ENCODE measurements at places on chromosomes 13 and 19.

GRCh38 chr19:47520343-47520806, 5.5 kb upstream of the NAPA start:
- DNase-seq, result no peak

DNA sequence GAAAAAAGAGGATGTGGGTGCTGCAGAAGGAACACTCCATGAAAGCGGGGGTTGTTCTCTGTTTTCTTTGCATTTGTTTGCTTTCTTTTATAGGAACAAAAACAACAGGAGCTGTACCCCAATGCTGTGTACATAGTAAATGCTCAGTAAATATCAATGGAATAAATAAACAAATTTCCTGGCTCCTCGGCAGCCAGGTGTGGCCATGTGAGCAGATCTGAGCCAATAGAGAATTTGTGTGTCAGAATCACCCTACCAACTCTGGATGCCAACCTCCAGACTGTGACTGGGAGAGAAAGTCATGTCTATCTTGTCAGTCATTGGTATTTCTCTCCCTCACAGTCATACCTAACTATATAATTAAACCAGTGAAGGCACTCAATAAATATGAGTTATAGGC, 10.6 kb upstream of the CLPP start:
- DNase-seq, result no peak

DNA sequence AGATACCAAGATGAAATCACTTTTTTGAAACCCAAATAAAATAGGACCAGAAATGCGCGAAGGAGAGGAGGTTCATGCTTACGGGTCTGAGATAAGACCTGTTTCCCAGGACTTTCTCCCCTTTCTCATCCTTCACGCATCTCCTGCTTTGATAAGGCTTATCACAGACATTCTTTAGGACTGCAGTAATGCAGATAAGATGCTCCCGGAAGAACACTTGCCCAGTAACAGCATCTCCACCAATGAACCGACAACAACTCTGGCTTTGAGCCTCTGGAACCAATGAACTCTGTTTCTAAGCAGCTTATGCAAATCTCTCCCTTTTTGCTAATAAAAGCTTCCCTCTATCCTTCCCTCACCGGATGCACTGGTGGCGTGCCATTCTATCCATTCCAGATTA, 783.4 kb upstream of the ARGLU1 start:
- no peak for DNase-seq

GRCh38 chr13:67390462-67391086, 160.4 kb upstream of the PCDH9 start:
- DNase-seq, result no peak

- DNase-seq, result no peak
These were observed 121.7 kb upstream of the MAB21L1 start for GRCh38 chr13:35598233-35598632.

- DNase-seq, result no peak
These were observed 130.2 kb downstream of the IRS2 start for GRCh38 chr13:109656206-109656605.

- no peak for DNase-seq
These were observed 379.1 kb downstream of the SUCLA2 start for GRCh38 chr13:47621931-47622330.

- DNase-seq, result no peak
These were observed 94.8 kb downstream of the TEX29 start for GRCh38 chr13:111415246-111415645.

DNA sequence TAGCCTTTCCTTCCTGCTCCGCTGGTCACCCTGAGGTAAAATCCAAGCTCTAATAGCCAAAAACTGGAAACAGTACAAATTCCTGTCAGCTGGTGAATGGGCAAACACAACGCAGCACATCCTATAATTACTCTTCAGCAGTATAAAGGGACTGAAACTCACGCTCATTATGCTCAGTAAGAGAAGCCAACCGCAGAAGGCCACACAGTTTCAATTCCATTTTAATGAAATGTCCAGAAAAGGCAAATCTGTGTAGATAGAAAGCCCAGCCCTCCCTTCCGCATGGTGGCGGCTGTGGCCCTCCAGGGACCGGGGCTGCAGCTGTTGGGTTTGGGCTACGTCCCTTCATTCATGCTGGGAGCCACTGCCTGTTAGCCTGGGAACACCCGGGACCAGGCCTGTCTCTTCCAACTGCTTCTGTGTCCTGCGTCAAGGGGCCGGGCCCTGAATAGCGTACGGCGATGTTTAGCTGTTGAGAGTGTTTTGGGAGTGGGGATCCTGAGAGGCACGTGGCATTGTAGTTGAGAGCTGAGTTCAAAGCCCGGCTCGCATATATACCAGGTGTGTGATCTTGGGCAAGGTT, 23.5 kb downstream of the NKPD1 start:
- no peak for DNase-seq

DNA sequence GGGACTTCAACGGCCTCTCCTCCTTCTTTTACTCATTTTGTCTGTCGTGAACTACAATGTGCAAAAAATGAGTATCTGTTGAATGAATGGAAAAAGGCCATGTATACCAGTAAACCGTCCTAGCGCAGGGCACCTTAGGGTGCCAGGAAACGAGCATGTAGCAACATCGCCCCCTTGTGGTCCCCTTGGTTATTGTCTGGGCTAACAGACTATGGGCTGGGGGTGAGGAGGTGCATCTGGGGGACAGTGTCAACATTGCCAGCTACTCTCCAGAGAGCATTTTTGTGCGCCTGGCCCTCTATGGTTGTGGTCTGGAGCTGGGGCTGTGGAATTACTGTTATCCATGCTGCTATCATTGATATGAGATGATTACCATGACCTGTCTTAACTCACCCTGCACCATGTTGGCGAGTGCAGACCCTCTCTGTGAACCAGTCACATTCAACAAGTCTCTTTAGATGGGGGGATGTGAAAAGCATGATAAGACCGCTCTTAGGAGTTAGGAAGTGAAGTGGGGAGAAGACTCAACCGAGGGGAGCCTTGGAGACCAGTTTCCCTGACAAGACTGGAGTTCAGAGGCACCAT, 22.8 kb upstream of the SIGLEC11 start:
- peak; percentile 34 for DNase-seq

DNA sequence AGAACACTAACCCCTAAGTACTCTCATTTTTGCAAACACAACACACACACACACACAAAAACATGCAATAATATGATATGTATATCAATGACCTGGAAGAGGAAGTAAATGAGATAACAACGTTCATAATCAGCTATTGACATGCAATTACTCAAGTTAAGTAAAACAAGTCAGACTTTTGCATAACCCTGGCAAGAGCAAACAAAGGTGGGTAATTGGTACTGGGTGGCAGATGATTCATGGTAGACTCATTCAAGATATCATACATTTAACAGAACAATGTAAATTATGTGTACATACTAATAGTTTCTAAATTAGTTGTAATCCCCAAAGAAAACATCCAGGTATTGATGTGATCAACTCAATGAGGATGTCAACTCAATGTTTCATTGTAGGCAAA, 508.8 kb downstream of the DACH1 start:
- DNase-seq, result no peak

DNA sequence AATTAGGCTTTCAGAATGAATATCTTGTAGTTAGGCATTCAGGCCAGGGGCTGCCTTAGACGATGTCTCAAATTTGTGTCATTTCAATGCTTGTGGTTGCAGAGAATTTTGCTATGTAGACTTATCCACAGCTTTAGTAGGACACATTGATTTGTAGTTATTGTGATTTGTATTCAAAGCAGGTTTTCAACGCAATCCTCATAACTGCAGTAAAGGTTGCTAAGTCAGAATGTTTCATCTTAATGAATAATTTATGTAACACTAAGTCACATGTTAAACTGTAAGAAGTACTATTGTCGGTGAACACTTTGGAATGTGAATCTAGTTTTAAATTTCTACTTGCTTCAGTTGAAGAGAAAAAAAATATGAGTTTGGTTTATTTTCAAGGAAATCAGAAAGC, 1117.2 kb upstream of the SPRY2 start:
- DNase-seq, result no peak

DNA sequence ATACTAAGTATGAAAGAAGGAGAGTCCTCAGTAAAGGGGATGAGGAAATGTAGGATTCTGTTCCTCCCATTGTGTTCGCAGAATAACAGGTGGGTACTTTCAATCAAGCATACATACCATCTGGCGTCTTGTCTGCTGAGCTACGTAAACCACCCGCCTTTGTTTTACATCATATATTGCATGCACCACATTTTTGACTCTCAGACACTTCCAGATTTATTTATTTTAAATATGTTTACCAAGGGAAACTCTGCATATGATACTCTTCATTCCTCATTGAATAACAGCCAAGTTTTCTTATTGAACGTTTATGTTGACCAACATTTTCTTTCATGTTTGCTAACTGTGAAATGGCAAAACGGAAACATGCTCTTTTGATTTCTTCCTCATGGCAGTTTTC, 174.1 kb downstream of the FGF14 start:
- DNase-seq, result no peak

GRCh38 chr19:16042533-16043085, 33.7 kb upstream of the TPM4 start:
- no peak for DNase-seq

GRCh38 chr19:1650650-1651567, 1.5 kb downstream of the TCF3 start:
- no peak for DNase-seq

DNA sequence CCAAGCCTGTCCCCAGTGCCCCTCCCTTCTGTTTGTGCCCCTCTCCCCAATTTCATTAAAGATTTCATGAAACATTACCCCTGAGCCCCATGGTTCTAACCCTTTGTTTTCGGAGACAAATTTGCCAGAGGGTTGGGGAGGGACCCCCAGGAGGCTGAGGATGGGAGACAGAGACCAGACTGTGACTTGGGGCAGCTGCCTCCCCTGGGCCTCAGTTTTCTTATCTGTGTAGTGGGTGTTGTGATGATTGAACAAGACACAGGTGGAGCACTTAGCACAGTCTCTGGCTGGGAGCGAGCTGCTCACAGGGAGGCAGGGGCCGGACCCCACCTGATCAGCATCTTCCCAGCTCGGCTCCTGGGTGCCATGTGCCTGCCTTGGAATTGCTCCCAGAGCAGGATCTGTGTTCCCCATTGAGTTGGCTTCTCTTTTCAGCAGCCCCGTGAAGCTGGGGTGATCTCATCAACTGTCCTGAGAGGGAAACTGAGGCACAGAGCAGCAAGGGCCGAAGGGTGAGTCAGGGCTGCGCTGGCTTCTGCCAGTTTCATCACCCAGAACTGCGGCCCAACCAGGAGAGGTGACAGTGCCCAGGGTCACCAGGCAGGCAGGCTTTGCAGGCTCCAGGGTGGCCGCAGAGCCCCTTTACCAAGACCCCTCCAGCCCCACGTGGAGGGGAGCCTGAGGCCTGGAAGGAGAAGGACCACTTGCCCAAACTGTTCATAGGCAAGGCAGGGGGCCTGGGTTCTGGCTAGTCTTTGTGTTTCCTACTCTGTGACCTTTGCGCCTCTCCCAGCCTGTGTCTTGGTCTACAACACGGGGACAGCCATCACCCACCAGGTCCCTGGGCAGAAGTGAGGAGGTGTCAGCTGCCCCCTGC, 6.9 kb downstream of the IRF3 start:
- DNase-seq, result no peak

GRCh38 chr13:84400706-84401105, 518.4 kb upstream of the SLITRK1 start:
- no peak for DNase-seq

DNA sequence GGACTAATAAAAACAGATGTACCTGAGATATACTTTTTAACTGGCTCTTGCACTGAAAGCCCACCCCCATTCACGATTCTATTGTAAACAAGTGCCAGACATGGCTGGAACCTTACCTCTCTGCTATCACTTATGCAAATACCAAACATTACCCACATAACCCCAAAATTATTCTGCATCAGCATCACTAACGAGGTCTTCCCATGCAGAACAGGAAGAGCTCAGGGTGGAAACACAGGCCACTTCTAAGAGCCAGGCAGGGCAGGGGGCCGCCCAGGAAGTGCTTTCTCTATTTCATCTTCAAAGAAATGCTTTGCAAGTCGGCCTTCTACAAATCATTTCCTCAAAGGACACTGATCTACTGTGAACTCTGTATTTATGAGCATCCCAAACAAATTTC, 7.3 kb downstream of the IRS2 start:
- DNase-seq, result no peak

GRCh38 chr13:51922771-51923480, 61.2 kb downstream of the CCDC70 start:
- DNase-seq, result no peak

DNA sequence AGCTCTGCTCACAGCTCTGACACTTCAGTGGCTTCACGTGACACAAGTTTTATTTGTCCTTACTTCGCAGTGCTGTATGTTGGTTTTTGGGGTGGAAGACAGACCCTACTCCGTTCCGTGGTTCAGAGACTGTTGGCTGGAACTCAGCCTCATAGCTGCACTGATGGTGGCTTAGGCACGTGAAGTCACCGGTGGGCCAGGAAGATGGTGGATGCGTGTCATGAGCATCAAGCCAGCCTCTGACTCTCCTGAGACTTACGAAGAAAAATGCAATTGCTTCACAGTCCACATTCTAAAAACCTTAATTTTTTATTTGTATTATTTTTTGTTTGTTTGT, 161.4 kb upstream of the SOX1 start:
- DNase-seq, result no peak

GRCh38 chr13:39505151-39505550, 97.8 kb downstream of the LHFPL6 start:
- no peak for DNase-seq

DNA sequence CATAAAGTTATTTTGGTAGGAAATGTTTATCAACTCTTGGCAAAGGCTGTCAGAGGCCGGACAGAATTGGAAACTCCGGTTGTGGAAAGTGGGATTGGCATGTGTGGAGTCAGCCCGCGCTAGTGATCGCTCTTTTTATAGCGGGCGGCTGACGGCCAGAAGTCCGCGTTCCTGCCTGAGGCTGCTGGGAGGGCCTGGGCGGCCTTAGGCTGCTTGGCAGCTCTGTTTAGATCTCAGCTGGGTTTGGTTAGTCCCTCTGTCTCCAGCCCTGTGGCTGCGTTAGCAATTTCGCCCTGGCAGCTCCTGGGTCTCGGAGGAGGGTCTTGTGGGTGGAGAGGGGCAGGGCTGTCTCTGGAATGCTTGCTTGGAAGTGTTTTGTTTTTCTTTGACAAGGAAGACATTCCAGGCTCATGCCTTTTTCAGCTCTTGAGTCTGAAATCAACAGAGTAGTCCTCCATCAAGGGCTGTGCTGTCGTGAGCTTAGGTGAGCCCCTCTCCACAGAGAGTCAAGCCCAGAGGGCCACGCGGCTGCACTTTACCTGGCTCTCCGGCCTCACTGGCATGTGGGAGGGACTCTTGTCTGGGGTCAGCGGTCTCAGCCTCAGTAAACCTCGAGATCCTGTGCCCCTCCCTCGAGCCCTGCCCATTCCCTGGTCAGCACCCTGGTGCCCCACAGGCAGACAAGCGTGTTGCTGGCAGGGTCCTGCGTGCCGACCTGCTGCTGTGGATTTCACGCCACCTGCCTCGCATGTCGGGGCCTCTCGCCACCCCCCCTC, 22.5 kb downstream of the DOT1L start:
- no peak for DNase-seq
